Thymus (tissue), 14 donors: ENCODE measurements at places on chromosomes 1 and 21.
A peak's percentile ranks its signal among the peaks of the same experiment; 100 is the strongest.

DNA sequence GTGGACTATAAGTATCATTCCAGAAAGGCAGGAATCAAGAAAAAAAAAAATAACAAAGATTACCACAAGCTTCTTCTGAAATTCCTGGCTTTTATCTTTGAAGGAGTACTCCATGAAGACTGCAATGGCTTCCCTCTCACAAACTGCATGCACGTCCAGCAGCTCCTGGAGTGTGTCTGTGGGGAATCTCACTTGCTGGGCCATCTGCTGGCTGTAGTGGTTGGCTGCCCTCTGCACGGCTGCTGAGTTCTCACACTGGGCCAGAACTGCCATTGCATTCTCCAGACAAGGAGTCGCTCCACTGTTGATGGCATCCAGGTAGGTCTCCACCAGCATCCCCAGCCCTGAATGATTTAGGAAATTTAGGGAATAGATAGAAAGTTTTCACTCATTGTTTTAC, 23.3 kb upstream of the GBP2 start:
- no peak for DNase-seq

DNA sequence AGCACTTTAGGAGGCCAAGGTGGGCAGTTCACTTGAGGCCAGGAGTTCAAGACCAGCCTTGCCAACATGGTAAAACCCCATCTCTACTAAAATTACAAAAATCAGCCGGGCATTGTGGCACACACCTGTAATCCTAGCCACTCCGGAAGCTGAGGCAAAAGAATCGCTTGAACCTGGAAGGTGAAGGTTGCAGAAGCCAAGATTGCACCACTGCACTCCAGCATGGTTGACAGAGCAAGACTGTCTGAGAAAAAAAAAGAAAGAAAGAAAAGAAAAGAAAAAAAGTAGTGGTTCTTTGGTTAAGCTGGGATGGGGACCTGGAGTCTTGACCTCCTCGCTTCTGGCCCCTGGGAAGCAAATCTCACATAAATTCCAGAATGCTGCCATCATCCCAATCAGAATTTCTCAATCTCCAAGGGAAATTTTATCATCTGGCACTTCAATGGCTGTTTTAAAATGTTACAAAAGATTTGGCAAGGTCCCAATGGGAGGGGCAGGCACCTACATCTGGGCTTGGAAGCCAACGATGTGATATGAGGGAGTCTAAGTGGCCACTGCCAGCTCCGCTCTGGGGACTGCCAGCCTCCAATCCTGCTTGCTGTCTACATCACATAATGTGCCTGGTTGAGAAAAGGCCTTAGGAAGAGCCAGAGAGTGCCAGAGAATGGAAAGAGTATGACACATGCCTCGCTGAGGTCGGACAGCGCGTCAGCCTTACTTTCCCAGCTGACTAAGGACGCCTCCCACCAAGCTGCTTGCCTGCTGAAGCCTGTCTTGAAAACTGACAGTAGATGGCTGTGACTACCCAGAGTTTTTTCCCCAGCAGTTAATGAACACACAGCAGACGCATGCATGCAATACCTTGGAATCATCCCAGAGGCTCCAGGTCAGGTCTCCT, 42.1 kb upstream of the SRP9 start:
- no peak for DNase-seq

DNA sequence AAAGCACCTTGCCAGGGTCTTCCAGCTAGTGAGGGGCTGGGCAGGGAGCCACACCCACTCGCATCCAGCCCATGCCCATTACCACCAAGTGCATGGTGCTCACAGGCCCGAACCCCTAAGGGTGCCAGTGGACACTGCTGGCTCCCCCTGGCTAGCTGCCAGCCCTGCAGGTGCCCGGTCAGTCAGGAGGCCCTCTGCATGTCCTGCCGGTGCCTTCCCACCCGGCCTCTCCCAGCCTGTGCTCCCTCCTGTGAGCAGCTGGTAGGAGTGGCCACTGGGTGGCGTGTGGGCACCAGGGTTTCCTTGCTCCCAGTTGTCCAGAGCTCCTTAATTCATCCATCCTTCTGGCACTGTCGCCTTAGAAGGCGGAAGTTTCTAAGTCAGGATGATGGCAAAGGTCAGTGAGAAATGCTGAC, 33.4 kb downstream of the QSOX1 start:
- no peak for DNase-seq

DNA sequence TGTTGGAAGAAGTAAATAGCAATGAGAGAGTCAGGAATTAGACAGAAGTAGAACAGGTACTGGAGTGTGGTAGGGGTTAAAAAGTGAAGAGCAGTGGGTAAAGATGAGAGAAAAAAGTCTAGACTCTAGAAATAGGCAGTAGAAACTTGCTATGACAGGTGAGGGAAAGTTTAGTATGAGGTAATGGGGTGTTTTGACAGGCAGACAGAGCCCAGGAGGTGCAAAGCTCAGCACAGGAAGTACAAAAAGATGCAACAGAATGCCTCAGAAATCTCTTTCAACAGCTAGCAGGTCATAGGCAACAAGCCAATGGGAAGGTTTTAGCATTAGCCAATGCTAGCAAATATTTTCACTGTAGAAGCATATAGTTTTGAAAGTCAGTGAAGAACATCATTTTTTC, 319.1 kb upstream of the SGIP1 start:
- peak; percentile 29 for DNase-seq

GRCh38 chr1:13595411-13595810, 11.8 kb downstream of the PDPN start:
- no peak for DNase-seq

DNA sequence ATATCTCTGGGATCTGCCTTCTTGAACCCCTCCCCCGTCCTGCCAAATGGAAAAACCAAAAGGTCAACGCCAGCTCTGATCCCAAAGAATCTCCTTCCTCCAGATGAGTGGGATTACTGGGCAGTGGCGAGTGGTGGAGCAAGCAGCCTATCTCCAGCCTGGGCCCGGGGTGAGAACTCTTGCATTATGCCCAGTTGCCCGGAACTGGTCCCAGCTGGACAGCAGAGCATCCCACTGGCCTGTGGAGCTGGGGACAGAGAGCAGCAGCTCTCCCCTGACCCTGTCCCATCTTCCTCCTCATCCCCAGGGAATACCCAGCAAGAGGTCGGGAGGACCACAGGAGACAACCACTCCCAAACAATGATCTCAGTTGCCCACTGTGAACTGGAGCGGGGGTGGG, 130.5 kb downstream of the TMEM53 start:
- no peak for DNase-seq

DNA sequence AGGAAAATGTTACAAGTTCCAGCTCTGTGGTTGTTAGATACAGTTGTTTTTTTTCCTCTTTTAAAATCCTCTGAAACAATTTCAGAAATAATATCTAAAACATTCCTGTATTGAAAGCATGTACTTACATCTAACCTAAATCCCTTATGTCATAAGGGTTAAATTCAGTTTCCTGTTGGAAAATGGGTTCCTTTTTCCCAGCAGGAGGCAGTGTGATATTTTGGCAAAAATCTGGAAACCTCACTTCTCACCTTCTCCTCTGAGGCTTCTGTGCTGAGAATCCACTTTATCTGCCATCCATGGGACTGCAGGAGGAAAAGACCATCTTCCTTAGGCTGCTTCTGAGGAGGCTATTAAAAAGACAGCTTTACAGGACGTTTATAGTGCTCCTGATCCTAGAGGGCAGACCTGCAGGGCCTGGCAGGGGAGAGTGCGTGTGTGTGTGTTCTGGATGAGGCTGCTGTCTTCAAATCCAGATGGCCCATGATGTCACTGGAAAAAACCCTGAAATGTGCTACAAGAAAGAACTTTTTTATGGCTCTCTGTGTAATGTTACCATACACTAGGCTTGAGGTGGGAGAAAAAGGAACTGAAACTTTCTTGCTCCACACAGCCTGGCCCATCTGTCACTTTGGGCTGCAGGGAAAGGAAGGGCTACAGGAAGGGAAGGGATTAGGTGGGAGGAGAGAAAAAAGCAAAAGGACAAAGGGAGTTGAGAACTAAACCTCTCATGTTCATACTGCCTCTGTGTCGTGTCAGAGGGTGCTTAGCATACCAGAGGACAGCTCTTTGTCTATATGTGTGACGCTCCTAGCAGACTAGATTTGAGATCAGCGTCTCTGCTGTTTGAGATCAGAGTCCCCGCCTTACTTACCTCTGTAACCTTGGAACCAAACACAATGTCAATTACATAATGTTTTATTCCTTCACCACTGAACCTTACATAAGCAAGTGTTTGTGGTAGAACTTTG, 379.2 kb upstream of the SPAG17 start:
- no peak for DNase-seq

- no peak for DNase-seq
Measured at GRCh38 chr1:82153272-82153629, 352.5 kb downstream of the ADGRL2 start.

DNA sequence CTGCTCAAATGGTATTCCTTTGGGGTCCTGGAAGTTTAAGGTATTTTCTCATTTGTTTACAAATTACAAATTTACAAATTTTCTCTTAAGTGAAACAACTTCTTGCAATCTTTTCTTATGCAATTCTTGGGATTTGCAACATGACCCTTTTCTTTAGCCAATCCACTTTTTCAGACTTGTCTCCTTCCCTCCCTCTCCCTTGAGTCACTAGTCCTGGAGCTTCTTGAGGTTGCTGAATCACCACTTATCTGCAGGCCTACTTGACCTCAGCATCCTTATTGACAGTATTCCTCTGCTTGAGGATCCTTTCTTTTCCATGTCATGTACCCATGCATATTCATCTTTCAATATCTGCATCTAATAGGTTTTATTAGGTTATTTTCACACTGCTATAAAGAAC, 302.8 kb upstream of the ADAMTS5 start:
- DNase-seq: no peak

DNA sequence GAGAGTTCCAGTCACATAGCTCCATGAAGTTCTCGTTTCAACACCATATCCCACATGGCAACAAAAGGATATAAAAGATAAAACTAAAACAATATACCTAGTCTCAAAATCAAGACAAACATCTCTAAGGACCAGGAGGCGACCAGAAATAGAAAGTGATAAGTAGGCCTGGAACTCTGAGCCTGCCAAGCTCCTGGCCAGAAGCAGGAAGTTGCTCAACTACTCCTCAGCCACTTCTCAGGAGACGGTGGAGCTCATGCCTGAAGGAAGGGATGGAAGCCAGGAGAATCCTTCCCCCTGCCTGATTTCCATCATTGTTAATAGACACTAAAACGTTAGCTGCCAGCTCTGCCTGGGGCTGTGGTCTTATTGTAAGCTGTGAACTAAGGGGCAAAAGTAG, 94.7 kb downstream of the DISP1 start:
- no peak for DNase-seq

GRCh38 chr1:25082216-25082899, 149.9 kb downstream of the SYF2 start:
- no peak for DNase-seq

GRCh38 chr1:66503841-66504470, 30.0 kb upstream of the SGIP1 start:
- peak; percentile 19 for DNase-seq

DNA sequence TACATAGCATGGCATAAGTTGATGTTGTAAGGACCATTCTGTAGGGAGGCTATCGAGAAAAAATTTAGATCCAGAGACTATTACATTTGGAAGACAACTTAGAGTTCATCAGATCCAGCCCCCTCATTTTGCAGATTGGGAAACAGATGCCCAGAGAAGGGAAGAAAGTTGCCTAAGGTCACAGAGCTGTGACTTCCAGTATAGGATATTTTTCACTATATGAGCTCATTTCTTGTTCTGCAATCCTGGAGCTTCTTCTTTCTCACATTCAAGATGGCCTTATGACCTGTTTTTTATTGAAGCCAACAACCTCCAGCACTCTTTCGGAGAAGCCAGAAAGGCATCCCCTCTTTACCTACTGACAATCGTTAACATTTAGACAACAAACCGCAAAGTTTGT, 421.8 kb upstream of the PLXNA2 start:
- no peak for DNase-seq

DNA sequence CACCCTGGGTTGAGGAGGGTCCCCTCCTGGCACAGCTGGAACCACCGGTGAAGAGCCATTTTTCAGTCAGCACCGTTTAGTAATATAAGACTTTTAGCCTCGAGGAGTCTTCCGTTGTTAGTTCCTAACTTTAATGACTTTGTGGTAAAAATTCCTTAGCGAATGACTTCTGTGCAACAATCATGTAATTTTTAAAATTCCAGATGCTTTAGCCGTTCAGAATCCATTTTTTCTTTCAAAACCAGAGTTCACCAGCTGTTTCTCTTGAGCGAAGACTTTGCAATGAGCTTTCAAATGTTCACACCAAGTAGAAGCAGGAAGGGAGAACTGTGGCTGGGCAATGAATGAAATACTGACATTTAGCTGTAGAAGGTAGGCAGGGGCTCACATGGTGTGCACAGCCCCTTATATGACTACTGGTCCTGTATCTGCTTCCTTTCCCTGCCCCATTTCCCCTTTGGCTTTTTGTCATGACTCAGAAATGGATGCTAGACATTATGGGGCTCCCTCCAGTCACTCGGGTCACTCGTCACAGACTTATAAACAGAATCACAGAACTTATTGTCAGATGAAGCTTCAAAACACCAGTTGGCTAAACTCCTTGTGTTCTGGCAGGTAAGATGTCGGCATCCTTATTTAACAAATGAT, 4.1 kb downstream of the DISC1 start:
- DNase-seq: no peak

- DNase-seq: no peak
Measured at GRCh38 chr1:109476825-109477224, 6.9 kb upstream of the ATXN7L2 start.

DNA sequence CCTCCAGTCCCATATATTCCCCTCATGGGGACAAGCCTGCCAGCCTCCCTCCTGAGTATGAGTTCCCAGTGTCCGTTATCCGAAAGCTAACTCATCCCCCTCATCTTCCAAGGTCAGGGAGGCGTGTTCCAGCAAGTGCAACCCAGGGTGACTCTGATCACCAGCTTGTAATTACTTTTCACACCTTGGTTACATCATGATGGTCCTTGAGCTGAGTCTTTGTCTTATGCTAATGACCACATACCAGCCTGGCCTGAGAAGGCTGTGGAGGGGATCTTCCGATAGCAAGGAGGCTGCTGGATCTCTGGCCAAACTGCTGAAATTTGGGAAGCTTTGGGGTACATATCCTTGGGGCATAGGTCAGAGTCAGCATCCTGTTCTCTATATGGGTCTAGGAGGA, 99.6 kb downstream of the DDX20 start:
- no peak for DNase-seq

DNA sequence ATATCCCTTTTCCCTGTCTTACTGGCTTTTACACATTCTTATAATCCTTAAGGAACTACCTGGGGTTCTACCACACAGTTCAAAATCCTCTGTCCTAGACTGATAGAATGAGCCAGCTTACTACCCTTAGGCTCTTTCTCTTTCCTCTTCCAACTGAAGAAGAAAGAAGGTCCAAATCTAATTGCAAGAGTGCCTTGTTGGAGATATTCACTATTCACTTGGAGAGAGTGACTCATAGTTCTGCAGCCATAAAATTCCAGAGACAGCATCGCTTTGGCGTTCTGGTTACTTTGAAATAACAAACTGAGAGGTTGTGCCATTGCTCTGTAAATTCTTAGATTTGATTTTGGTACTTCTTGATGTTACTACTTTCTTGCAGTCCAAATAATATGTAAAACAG, 4.2 kb downstream of the CADM3 start:
- no peak for DNase-seq

GRCh38 chr1:180268556-180269075, 38.6 kb downstream of the LHX4 start:
- no peak for DNase-seq
